Stimulated activated CD4-positive, alpha-beta T cell treated with anti-CD3 and anti-CD28 coated beads, Interleukin-2, amount 100 ng/mL, for 24 hours (primary cell): ENCODE measurements at places on chromosomes 2 and 18.

DNA sequence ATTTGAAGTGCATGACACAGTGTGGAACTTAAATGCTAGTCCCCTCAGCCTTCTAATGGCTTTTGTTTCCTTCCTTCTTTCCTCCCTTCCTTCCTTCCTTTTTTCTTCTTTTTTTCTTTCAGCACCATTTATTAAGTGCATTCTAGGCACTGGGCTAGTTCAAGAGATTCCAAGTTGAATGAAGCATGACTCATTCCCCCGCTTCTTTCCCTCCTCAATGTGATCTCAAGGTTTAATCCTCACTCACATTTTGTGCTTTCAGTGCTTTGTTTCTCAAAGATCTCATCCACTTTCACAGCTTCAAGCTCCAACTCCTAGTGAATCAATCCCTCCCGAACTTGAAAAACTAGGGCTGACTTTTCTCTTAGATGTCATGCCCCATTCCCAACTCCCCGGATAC lies 90.1 kb downstream of the LBH start:
- no peak for DNase-seq

DNA sequence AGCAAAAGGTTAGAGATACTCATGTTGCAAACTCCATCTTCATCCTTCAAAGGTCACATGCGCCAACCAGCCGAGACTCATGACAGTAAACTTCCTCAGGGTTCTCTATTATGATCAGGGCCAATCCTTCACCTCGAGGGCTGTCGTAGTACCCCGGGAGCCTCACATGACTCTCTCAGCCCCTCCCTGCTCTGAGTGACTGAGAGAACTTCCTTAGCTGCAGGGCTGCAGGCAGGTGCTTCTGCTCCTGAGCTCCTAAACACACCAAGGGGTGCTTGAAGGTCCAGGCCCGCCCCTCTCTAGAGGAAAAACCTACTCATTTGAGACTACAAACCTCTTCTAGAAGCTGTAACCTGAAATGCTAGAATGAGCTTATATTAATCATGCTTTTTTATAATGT lies 48.2 kb downstream of the LONRF2 start:
- no peak for DNase-seq

DNA sequence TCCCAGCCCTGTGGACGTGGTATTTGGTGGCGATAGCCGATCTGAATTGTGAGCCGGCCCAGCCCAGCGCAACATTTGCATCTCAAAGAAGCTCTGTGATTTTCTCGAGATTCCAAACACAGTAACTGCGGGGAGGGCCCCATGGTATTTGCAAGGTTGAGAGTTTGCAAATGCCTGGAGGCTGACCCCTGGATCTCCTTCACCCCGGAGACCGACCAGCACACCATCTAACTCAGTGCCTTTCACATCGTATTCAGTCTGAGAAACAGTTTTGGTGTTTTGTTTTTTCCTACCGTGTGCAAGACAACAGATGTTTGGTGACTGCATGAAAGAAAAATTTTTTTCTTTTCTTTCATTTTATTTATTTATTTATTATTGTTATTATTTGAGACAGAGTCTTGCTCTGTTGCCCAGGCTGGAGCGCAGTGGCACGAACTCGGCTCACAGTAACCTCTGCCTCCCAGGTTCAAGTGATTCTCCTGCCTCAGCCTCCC lies 40.3 kb downstream of the MYCN start:
- DNase-seq, result no peak

- DNase-seq, result no peak
Observed at GRCh38 chr2:172131713-172132555, 29.2 kb upstream of the DLX2 start.

DNA sequence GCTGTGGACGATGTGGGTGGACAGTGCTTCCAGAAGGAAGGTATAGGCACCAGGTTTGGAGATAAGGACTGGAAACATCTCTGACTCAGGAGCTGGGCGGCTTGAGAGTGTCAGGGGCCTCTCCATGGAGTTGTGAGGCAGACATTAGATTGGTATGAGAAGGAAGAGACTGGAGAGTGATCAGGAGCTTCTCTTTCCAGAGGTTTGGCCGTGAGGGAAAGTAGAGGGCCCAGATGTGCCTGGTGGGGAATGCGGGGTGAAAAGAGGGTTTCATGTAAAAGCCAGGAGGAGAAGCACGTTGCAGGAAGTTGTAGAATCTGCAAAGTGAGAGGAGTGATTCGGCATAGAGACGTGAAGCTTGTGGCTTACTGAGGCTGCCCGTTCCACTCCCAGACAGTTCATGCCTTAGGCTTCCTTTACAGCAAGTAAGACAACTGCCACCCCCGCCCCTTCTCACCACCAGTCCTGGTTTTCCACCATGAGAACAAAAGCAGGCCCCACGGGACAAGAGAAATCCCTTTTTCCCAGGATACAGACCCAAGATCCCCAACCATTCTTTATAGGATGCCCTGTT lies 166.3 kb upstream of the HDAC4 start:
- DNase-seq, result no peak

- DNase-seq, result no peak
Observed at GRCh38 chr2:169351725-169352124, 10.6 kb downstream of the LRP2 start.

- no peak for DNase-seq
Observed at GRCh38 chr2:218218268-218219185, 1.5 kb downstream of the ARPC2 start.

GRCh38 chr2:69007169-69007568 lies 5.8 kb upstream of the ANTXR1 start:
- DNase-seq, result no peak

- no peak for DNase-seq
Observed at GRCh38 chr2:232696609-232697058, 497 bp upstream of the GIGYF2 start.

DNA sequence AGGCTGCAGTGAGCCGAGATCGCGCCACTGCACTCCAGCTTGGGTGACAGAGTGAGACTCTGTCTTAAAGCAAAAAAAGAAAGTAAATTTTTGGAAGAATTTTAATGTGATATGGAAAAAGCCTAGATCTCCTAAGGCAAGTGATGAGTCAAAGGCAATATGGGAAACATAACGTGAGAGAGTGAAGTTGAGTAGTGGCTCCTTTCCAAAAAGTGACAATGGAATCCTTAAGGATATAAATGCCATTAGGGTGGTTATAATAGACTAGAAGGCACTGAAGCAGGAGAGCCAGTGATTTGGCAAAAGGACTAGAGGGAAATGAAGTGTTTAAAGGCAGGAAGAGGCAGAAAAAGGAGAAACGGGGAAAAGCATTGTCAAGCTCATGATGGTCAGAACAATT lies 25.6 kb downstream of the ARHGAP28 start:
- no peak for DNase-seq

DNA sequence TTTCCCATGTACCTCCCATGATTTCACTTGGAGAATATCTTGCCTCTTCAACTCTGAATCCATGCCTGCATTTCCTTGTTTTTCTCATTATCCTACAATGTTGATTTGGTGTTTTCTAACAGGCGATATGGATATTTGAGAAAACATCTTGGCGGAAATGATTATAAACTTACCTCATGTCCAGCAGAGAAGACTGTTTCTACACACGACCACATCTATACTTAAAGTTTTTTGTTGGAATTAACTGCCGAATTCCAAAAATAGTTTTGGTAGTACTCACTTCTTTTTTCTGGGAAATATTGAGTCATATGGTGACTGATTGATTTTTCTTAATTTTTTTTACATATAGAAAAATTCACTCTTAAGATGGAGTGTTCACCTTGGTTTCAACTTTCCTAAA lies 41.4 kb upstream of the TMEFF2 start:
- no peak for DNase-seq

GRCh38 chr2:204081487-204082425 lies 145.2 kb downstream of the ICOS start:
- DNase-seq, result no peak

DNA sequence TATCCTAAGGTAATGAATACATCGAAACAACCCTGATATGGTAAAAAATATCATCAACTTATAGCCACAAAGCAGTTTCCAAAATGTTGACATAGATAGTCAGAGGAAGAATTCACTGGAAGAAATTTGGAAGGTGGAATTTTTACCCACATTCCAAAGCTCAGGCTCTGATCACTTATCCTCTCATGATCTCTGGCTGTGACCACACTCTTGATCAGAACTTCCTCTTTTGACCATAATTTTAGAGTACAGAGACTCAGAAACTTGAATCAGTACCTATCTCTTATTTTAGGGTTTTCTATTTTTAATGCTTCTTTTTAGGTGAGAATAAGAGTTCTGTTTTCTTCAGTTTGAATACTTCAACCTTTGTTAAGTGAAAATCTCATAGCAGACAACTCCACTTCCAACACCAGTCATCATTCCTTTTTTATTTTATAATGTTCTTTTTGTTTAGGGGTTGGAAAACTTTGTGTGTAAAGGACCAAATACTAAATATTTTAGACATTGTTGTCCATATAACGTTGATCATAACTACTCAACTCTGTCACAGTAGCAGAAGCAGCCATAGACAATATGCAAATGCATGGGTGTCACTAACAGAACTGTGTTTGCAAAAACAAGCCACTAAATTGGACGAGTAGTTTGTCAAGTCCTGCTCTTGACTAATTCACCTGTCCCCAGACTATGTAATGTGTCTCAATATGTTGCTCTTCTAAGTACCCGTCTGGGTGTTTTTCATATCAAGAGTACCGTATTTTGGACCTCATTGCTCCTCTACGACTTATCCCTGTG lies 891.6 kb upstream of the CRIM1 start:
- DNase-seq, result no peak

GRCh38 chr2:8549942-8550341 lies 131.9 kb upstream of the ID2 start:
- no peak for DNase-seq

- no peak for DNase-seq
Observed at GRCh38 chr2:15708865-15709820, 117.5 kb downstream of the DDX1 start.

DNA sequence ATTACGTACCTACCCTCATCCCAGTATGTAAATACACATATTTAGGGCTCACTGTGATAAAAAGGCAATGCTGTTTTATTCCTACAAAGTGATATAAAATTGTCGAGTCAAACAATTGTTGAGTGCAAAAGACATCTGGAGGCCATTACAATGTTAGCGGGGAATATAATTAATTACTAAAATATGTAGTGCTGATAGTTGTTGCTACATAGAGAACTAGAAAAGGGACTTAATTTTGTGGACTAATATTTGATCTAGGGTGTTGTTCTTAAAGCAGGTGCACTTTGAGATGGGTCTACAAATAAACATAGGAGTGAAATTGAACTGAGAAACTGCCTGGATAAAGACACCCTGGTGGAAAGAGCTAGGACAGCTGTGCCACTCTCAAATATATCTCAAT lies 300.1 kb downstream of the NOL4 start:
- no peak for DNase-seq

DNA sequence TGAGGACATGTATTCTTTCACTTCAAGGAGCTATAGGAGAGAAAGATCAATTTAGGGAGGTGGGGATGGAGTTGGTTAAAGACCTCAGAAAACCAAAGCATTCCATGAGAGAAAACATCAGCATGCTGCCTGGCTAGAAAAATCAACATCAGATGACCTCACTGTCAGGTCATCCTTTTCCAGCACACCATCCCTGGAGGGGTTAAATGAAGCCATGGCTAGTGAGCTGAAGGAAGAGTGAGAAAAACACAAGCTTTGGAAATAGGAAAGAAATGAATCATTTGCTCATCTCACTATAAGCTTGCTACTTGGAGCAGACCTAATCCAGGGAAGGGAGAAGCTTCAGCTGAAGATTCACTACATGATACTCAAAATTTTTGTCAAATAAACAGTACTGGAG lies 109.5 kb upstream of the ITGB6 start:
- DNase-seq, result no peak

DNA sequence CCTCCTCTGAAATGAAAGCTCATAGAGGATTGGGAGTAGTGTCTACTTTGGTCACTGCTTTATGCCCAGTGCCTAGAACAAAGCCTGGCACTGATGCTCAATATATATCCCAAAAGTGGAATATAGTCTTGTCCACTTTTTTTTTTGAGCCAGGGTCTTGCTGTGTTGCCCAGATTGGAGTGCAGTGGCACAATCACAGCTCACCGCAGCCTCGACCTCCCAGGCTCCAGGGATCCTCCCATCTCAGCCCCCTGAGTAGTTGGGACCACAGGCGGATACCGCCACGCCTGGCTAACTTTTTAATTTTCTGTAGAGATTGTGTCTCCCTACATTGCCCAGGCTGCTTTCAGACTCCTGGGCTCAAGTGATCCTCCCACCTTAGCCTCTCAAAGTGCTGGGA lies 3.8 kb downstream of the FKBP7 start:
- no peak for DNase-seq

DNA sequence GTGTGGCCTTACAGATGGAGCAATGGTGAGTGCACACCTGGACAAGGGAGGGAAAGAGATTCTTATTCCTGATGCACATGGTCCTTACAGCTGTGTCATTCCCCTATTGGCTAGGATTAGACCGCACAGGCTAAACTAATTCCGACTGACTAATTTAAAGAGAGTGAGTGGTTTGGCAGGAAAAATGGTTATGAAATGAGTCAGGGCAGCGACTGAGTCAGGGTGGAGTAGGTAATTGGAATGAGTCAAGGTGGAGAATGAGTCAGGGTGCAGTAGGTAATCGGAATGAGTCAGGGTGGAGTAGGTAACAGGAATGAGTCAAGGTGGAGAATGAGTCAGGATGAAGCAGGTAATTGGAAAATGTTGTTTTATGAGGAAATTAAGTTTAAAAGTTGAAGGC lies 1353.7 kb upstream of the LRRTM1 start:
- DNase-seq, result no peak

- no peak for DNase-seq
Observed at GRCh38 chr2:36729067-36729466, 32.6 kb downstream of the VIT start.

GRCh38 chr2:31372097-31372496 lies 42.4 kb downstream of the XDH start:
- DNase-seq, result no peak

DNA sequence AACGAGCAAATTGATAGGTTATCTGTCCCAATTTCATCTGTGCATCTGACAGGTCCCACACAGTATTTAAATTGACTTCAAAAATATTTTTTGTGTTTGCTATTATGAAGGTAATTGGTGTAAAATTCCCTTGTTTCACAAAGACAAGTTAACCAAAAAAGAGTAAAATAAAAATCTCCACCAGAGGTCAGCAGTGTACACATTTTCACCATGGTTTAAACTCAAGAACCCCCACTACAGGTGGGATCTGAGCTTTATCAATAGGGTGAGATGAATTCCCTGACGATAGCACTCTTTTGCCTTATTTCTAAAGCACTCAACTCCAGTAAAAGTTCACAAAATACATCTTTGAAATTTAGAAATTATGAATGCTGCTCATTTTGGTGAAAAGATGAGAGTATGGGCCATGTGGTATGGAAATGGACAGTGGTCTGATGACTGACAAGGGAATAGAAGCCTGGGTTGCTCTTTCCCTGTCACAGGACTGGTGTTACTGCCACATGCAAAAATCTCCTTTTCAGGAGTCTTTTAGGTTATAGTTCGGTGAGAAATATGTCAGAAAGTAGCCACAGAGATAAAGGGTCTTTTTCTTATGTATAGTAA lies 68.0 kb downstream of the SERPINB8 start:
- no peak for DNase-seq

DNA sequence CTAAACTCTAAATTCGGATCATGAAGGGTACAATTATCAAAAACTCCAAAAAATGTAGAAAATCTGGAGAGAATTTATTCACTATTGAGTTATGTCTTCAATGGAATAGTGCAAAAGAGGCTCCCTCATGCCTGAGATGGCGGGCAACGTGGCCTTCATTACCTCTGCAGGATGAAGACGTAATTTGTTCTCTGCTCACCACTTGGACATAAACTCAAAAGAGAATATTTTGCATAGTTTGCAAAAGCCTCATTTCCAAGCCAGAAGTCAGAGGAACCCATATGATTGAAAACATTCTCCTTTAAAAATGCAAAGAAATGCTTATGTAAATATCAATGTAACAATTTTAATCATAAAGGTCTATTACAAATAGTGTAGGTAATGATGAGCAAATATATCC lies 58.7 kb downstream of the SLC25A12 start:
- DNase-seq, result no peak
